ENCODE measurements at places on chromosomes 6 and 20.
A peak's percentile ranks its signal among the peaks of the same experiment; 100 is the strongest.

- no peak for DNase-seq
These were observed 404.9 kb upstream of the SOX4 start for GRCh38 chr6:21188505-21189223.

- no peak for DNase-seq
These were observed 9.0 kb upstream of the BHLHE23 start for GRCh38 chr20:63015662-63016361.

DNA sequence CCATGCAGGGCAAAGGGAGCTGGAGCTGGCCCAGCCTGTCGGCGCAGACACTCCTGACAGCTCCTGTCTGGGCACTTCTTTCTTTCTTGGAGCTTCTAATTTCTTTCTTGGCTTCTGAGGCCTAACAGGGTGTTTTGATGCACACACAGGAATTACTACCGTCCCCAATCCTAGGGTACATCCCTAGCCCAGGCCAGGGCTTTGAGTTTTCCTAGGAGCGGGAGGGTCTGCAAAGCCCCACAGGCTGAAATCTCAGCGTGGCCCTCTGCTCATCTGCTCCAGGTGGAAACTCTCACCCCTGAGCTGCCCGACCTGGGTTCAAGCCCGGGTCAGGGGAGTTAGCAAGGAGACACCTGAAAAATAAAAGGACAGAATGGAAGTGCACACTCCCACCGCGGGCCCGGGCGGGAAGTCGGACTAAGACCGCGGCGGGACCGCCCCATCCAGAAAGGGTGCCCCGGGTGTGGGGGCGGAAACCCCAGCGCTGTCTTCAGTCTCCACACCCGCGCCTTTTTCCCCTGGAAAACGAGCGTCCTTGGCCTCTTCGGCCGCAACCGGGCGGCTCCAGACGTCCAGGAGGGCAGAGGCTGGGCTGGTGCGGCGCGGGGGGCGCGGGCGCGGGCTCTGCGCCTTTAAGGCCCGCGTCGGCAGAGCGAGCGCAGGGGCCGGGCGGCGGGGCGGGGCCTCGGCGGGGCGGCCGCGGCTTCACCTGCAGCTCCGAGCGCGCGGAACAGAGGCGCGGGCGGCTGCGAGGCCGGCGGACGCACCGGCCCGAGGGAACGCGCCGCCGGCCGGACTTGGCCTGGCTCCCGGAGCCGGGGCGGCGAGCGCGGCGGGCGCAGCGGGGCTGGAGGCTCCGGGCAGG lies at the start of gene CDH4:
Gene CDH4, plus strand, starts transcription at position 733 of the 865 bp plus-strand sequence.
- no peak for DNase-seq

GRCh38 chr20:50488236-50488806 lies 21.9 kb upstream of the PTPN1 start:
- DNase-seq = no peak

- peak; percentile 82 for DNase-seq
These were observed 616 bp downstream of the TUBB start for GRCh38 chr6:30720738-30721197.

- DNase-seq = peak; percentile 88
These were observed 1.2 kb downstream of the TRIB3 start for GRCh38 chr20:381581-382290.

- no peak for DNase-seq
These were observed 62.5 kb upstream of the SPDEF start for GRCh38 chr6:34618430-34619182.

GRCh38 chr20:44609006-44609515 lies 26.7 kb downstream of the PKIG start:
- no peak for DNase-seq

GRCh38 chr20:49430320-49430719 lies 52.1 kb downstream of the KCNB1 start:
- DNase-seq = no peak

DNA sequence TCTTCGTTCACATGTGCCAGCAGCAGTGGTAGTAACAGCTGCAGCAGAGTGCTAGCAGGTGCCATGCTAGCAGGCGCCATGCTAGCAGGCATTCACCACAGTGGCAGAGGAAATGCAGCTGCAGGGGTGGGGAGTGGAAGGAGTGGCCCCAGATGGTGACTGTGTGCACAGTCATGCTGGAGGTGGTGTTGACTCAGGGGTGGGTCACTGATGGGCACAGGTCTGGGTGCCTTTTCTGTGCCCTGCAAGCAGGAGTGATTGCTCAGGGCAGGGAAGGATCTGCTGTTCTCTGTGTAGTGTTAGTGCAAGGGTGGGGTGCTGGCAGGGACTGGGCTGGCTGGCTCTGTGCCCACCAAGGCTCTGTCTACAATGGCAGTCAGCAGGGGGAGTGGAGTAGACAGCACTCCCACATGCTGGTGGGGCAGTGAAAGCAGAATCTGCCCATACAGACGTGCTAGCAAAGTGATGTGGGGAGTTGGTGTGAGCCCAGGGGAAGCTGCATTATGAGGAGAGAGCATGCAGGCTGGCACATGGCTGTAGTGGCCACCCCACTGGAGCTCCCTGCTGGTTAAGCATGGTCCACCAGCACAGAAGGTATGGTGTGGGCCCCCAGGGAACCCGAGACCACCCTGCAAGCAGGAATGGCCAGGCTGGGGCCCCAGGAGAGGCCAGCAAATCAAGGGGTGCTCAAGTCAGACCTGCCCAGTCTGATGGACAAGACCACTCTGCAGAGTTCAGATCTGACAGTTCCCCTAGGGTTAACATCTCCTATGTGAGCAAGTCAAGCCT lies 11.4 kb upstream of the TSPYL4 start:
- DNase-seq = peak; percentile 43

GRCh38 chr20:47392015-47392720 lies 35.7 kb upstream of the ZMYND8 start:
- peak; percentile 37 for DNase-seq

GRCh38 chr6:125192610-125192930 lies 39.0 kb downstream of the TPD52L1 start:
- no peak for DNase-seq

- DNase-seq = no peak
These were observed 33.1 kb upstream of the CNKSR3 start for GRCh38 chr6:154543628-154544027.

DNA sequence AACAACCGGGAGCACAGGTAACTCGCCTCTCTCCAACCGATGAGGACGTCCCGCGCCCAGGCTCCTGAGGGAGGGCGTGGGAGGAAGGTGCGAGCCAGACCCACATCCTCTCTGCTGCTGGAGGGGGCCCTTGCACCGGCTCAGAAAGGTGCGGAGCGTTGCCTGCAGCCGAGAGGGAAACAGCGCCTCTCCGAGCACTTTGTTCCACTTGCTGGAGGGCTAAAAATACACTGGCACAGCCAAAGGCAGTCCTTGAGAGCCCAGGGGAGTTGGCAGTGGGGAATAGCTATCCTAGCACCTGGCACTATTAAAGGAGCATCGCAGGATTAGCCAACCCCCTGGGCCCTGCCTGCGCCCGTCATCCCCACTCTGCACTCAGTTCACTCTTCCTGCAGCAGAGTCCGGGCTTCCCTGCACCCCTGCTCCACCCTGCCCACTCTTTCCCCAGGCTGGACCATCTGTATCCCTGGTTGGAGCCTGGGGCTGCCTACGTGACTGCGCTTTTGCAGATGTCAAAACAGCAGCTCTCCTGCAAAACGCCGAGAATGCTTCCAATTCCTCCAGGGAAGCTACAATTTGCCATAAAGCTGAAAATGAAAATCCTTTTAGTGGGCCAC lies 108.9 kb downstream of the SNX5 start:
- peak; percentile 60 for DNase-seq

GRCh38 chr6:24504649-24505586 lies 10.1 kb downstream of the ALDH5A1 start:
- DNase-seq = no peak

- DNase-seq = no peak
These were observed 21.0 kb downstream of the ZC3H12D start for GRCh38 chr6:149463781-149464180.

DNA sequence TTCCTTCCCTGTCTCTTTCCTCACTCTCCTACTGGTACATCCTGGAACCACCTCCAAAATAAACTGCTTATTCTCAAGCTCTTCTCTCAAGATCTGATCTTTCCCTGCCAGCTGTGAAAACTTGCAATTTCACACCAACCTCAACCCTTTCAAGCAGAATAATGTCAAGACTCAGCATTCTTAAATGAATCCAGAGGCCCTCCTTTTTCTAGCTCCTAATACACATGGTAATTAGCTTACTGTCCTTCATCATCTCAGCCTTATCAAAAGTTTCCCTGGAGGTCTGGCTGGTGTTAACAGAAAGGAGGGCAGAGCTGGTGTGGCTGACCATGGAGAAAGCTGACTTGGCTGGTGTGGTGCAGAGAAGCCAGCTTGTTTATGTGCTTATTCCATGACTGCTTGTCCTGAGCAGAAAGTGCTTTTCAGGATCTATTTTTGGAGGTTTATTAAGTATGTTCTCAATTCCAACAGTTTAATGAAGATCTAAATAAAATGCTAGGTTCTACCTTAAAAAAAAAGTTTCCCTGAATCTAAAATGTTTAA lies 50.5 kb downstream of the CFAP61 start:
- no peak for DNase-seq

DNA sequence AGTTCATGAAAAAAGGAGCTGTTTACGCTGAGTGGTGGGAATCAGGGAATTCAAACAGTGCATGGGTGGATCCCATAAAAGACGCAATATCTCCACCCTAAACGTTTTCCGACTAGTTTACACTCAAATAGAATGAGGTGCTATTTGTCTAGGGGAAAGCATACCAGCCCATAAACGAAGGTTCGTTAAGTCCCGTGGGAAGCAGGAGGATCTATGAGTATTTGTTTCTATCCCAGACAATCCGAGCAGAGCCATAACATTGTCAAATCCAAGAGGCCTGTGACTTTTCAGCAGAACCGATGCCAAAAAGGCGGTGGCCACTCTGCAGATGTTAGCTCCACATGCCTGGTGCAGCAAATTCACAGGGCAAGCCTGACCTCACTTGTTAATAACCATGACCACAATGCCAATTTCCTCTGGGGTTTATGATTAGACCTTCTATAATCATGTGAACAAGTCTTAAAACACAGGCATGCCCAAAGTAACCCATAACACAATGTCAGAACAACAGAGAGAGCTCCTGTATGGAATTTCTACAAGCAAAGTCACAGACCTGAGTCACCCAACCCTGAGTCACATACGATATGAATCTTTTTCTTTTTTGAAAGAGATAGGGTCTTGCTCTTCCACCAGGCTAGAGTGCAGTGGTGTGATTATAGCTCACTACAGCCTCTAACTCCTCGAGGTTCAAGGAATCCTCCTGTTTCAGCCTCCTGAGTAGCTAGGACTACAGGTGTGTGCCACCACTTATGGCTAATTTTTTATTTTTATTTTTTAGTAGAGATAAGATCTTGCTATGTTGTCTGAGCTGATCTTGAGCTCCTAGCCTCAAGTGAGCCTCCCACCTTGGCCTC lies 123.3 kb downstream of the KIF13A start:
- no peak for DNase-seq

- DNase-seq = no peak
These were observed 187.9 kb downstream of the TENT5A start for GRCh38 chr6:81564470-81565068.

DNA sequence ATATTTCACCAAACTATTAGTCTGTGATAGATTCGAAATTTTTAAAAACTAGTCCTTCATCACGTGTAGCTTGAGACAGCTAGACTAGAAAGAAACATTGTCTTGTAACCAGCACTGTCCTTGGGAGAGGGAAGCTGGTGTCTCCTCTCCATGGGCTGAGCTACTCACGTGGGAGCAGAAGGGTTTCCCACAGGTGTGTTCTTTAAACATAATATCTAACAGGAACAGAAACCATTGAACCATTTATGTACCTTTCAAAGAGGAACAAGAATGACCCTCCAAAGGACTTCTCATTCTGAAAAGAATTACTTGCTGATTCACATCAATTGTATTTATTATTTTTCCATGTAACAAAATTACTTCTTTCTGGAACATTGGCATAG lies 72.4 kb upstream of the SYNJ2 start:
- no peak for DNase-seq

GRCh38 chr20:18662279-18663040 lies 74.6 kb downstream of the DTD1 start:
- peak; percentile 23 for DNase-seq

DNA sequence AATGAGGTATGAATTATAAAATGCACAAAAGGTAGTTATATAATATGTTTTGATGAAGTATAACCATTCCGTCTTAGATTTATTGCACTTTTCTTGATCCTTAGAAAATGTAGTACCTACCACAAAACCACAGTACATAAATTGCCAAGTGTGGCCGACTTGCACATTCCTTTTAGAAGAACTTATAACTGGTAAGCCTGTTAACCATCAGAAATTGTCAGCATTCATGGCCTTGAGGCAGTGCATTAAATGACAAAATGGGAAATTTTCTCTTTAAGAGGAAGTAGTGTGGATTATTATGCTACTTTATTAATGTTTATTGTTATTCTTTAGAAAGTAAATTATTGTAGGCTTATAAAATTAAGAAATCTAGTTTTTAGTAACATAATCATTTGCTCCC lies 29.6 kb downstream of the TAB2 start:
- no peak for DNase-seq

GRCh38 chr6:118650582-118651281 lies 659 bp downstream of the CEP85L start:
- DNase-seq = peak; percentile 66

Data from activated CD4-positive, alpha-beta T cell treated with anti-CD3 and anti-CD28 coated beads for 36 hours (primary cell).